ENCODE measurements at places on chromosomes 3 and 15.

- no peak for DNase-seq
Measured at GRCh38 chr3:139280027-139280671, 63.7 kb upstream of the MRPS22 start.

DNA sequence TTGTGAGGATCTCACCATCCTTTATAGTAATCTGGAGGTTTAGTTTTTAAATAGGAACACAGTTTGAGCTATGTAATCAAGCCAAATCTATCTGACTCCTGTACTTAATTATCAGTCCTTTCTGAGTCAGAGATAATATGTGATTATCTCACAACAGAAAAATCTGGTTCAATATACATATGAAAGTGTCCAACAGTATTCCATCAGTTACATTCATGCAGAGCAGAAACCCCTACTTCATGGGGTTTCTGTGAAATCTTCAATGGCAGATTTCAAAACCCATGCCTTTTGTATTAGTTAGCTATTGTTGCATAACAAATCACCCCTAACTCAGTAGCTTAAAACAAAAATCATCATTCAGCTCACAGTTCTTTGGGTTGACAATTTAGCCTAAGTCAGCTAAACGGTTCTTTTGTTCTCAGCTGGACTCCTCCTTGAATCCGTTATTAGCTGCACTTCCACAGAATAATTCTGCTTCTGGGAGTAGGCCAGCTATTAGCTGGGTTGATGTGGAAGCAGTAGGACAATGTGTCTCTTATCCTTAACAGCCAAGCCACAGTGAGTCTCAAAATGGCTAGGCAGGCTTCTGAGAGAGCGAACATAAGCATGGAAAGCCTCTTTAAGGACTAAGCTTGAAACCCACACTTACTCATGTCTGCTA is 42.9 kb upstream of the ARPP21 start:
- no peak for DNase-seq

DNA sequence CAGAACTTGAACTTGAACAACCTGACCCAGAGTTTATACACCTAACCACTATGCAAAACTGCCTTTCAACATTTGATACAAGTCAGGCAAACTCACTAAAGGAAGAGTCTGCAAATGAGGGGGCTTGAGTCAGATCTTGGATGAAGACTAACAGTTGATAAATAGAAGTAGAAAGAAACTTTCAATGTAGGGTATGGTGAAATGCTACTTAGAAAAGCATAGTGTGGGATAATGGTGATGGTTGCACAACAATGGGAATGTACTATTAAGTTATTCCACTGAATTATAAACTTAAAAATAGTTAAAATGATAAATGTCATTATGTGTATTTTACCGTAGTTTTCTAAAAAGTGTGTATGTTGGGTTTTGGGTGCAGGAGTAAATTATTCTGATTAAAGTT is 19.7 kb upstream of the ZNF280D start:
- DNase-seq: no peak

DNA sequence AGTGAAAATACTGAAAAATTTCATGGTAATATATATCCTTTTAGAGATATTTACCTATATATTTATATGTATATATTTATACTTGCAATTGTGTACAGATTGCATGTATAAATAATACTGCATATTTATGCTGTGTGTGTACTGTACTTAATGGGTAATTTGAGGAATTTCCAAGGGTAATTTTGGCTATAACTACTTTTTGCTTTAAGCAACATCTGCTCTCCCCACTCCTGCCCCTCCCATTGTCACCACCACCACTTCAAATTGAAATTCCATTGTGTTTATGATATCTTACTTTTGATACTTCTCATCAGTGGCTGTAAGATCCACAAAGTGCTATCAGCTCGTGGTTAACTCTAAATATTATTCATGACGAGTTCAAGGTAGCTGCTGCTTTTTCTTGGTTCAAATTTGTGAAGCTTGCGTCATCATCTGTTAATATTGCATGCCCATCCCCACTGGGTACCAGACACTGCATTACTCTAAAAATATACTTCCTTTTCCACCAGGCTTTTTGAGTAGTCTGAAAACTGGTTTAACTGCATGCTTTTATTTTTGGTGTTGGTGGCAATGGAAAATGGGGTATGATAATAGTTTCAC is 91.7 kb upstream of the MITF start:
- DNase-seq: no peak

GRCh38 chr3:113804661-113805060 is 33.9 kb upstream of the GRAMD1C start:
- no peak for DNase-seq

DNA sequence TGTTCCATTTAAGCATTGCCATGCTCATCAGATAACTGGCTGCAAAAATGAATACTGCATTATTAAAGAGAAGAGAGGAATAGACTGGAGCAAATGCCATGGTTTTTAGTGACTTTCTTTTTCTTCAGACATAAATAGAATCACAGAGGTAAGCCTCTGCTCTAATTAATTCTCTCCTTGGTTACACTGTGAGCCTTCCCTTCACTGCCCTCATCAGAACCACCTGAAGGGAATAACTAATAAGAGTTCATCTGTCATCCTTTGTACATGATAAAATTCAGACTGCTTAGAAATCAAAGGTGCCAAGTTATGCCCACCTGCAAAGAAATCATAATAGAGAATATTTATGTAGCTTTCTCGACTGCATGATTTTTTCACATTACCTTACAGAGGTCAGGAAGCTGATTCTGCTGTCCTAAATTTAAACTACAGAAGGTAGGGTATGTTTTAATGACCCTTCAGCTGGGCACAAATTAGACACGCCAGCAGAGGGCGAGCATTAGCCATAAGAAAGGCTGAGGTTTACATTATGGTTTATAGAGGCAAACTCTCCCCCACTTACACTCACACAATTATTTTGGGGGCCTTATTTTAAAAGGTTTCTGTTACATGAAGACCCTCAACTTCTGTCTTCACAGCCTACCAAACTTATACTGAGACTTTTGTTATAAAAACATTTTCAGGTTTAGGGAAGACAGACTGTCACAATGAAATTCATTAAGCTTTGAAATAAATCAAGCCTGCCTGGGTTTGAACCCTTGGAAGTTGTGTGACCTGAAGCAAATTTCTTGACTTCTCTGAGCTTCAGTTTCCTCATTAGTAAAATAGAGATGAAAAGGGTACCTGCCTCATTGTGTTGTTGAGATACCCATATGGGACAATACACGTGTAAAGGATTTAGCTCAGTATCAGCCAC is 15.3 kb upstream of the UNC13C start:
- DNase-seq: peak; percentile 15

- no peak for DNase-seq
Measured at GRCh38 chr15:38745126-38745525, 180.5 kb upstream of the RASGRP1 start.

DNA sequence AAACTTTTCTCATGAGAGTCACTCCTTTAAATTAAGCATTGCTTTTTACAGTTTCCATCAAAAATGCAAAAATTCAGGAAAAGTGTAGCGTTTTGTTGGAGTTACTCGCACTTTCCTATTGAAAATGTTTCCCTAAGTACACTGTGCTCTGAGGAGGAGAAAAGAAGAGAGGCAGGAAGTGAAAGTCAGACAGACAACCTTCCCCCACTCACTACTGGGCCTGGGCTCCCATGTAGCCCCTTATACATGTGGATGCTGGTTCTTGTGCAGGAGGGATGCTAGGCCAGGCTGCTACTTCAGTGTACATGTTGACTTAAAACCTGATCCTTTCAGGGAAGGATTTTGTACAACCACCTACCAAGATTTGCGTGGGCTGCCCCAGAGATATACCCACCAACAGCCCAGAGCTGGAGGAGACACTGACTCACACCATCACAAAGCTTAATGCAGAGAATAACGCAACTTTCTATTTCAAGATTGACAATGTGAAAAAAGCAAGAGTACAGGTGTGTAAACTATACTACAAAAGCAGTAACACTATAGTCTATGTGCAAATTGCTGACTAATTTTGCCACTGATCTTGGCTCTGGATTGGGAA is 15.1 kb downstream of the KNG1 start:
- peak; percentile 5 for DNase-seq

GRCh38 chr3:9064850-9065249 is 101.6 kb upstream of the RAD18 start:
- DNase-seq: no peak

DNA sequence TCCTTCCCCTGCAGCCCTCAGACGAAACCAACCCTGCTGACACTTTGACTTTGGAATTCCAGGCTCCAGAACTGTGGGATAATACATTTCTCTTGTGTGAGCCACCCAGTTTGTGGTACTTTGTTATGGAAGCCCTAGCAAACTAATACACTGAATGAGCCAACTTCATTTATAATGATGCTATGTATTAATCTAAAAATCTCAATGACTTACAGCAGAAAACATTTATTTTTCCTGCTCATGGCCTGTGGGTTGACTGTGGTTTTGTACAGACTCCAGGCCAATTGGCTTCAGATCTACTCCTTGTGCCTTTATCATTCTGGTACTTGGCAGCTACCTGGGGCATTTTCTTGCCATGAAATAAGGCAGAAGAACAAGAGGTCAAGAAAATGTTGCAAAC is 152.4 kb downstream of the EBLN2 start:
- no peak for DNase-seq

DNA sequence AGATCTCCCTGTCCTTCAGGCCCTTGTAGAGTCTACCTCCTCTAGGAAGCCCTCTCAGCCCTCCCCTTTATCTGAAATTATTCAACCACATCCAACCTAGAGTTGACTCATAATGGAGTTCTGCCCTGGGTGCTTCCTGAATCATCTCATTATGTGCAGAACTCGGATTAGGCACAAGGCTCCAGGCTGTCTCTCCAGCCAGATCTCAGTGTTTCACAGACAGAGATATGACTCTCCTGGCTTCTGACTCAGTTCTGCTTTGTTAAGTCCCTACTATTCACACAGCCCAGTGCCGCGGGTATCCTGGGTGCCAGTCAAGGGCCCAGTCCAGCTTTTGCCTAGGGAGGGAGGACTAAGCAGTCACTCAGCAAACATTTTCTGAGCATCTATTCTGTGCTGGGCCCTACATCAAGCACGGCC is 9.3 kb downstream of the STRA6 start:
- no peak for DNase-seq

GRCh38 chr15:47812470-47812999 is 95.2 kb downstream of the SEMA6D start:
- DNase-seq: no peak

- no peak for DNase-seq
Measured at GRCh38 chr3:178827285-178827856, 244.2 kb downstream of the ZMAT3 start.

- no peak for DNase-seq
Measured at GRCh38 chr3:51684971-51685751, 14.1 kb downstream of the TEX264 start.

- DNase-seq: no peak
Measured at GRCh38 chr3:65914740-65915367, 123.9 kb downstream of the MAGI1 start.

GRCh38 chr15:99578809-99579208 is 13.0 kb downstream of the MEF2A start:
- DNase-seq: no peak

- no peak for DNase-seq
Measured at GRCh38 chr15:43517354-43518196, at the start of gene MAP1A. MAP1A (plus strand) TSS chr15:43517608; CDS start chr15:43521474, 3,866 bp downstream.

DNA sequence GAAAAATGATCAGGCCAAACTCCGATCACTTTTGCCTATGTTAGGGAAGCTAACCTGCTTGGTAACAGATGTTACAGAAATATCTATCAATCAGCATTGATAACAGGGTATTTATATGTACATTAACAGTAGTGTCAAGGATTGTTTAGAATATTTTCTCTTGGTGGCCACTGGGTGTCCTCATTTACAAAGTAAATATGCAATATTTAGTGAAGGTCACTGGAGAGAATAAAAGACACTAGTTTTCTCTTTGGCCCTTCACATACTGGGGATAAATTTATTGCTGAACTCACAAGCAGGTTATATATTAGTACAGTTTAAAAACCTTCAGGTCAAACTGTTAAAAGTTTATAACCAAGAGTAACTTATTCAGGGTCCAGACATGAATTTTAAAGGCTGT is 69.0 kb downstream of the TIGIT start:
- no peak for DNase-seq

GRCh38 chr3:62246985-62247384 is 126.4 kb downstream of the FEZF2 start:
- no peak for DNase-seq

GRCh38 chr15:38793206-38793810 is 228.7 kb upstream of the RASGRP1 start:
- DNase-seq: no peak

DNA sequence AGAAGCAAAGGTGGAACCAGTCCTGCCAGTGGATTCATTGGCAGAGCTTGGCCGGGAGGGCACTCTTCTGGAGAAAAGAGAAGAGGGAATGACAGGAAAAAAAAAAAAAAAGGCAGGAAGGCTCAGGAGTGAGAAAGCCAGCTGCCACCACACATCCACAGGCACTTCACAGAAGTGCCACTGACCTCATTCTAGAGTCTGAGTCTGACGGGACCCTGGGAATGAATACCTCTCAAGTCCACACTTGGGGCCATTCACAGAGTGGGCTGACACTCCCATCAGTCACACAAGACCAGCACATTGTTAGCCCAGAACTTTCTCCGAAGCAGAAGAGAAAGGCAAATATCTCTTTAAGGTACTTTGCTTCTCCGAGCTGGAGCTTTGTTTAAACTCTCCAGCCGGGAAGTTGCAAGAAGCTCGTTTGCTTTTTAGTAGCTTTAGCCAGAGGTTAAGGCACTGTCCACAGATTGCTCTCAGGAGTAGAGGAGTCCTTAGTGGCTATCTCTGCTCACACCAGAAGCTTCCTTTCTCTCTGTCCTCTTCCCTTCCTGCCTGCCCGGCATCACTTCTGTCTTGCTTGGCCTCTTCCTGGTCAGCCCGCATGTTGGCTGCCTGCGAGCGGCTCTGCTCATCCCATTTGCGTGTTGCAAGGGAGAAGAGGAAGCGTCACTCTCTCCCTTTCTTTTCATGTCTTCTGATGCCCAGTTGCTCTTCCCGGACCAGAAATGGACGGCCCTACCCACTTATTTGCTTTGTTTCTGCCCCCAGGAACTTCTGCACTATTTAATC is 53.8 kb downstream of the CMTM6 start:
- DNase-seq: no peak

- no peak for DNase-seq
Measured at GRCh38 chr3:155946178-155946577, 75.7 kb downstream of the GMPS start.

DNA sequence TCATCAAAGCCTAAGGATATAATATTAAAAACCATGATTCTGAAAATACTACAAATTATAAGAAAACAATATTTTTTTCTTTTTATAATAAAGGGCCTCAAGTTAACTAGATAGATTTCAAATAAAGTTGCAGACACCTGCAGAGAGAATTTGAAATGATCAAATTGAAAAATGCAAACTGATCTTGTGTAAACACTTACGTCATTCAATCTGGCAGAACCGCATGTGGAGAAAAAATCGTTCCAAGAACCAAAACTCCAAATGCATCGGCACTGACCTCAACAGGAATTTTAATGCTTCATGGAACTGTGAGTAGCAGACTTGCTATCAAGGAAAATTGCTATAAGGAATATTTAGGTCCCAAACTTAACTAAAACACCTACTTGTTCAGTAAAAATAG is 17.2 kb downstream of the CPA3 start:
- DNase-seq: no peak

Data from stimulated activated naive CD8-positive, alpha-beta T cell treated with anti-CD3 and anti-CD28 coated beads, Interleukin-15, Interleukin-2, amounts not matched to agents 100 U/mL and 50 U/mL, for 24 hours (primary cell).